AG20443 (cell line): ENCODE measurements at places on chromosomes 3 and 15.

DNA sequence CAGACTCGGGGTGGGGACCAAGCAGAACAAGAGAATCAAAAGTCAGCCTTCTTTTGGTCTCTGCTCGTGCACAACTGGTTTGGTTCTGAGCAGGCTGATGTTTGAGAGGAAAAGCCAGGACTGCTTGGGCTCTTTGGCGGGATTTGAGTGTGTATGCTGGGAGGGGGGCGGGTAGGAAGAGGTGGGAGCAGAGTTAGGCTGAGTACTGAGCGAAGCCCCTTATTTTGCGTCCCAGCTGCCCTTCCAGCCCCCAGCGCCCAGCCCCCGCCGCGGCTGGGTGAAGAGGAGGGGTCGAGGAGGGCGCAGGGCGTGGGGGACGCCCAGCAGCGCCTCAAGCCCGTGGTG, 153.5 kb upstream of the GOLIM4 start:
- peak; percentile 14 for DNase-seq

- DNase-seq = no peak
Measured at GRCh38 chr3:108346301-108347227, 50.2 kb downstream of the HHLA2 start.

DNA sequence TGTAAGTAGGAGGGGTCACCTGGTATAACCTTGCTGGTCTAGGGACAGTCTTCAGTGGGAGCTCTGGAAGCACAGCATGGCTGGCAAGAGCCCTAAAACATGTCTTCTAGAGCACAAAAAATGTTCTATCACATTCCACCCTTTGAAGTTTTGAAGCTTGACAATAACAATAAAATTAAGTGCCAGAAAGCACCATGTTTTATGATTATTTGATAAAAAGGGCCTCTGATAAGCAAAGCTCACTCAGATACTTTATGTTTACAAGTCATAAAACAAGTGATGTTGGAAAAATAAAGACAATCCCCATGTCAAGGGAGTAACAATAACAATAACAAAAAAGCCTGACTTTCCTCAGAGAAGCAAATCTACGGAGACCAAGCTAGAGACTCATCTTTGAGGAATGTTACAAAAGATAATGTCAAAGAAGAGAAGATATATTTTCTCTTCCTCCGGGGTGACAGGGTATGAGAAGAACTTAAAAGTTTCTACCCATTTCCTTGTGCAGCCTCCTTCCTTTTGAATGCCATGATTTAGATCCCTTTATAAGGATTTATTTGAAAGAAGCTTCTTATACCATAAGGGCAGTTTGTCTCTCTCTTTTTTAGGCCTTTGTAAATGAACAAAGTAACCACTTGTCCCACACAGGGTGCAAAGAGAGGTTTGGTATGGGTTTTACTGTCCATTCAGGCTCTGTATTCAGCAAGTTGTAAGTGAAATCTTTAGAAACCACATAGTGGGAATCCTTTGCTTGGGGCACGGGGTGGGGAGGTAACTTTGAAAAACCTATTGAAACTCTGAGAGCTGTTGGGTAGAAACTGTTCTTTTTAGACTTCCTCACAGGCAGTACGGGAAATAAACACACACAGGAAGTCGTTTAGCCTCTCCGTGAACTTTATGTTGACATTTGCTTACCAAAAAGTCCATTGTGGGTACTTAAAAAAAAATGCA, 109.6 kb upstream of the RBMS3 start:
- DNase-seq = peak; percentile 15

GRCh38 chr3:53748512-53749271, 97.5 kb downstream of the CHDH start:
- no peak for DNase-seq

DNA sequence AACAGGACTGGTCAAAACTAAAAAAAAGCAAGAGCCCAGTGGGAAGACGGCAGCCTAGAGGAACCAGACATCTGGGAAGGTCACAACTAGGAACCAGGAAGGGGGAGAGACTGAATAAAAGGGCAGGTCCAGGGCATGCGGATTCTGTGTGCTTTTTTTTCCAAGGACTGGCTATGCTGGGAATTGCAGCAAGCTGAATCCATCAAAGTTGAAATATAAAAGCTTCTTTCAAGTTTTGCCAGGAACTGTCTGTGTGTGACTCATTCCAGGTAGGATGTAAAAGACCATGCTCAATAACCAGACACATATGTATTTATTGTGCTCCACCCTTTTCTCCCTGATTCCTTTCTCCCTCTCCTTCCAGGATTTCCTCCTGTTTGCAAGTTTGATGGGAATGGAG, 47.9 kb upstream of the CCDC80 start:
- no peak for DNase-seq

- DNase-seq = peak; percentile 67
Measured at GRCh38 chr3:140128631-140129030, 193.6 kb downstream of the CLSTN2 start.

- peak; percentile 32 for DNase-seq
Measured at GRCh38 chr3:28286595-28286994, 45.2 kb downstream of the CMC1 start.

GRCh38 chr3:123781138-123781537, 103.0 kb downstream of the MYLK start:
- no peak for DNase-seq

- DNase-seq = peak; percentile 93
Measured at GRCh38 chr3:185900228-185900627, 37.6 kb downstream of the TRA2B start.

- DNase-seq = no peak
Measured at GRCh38 chr15:66692391-66692790, 9.6 kb upstream of the SMAD6 start.

DNA sequence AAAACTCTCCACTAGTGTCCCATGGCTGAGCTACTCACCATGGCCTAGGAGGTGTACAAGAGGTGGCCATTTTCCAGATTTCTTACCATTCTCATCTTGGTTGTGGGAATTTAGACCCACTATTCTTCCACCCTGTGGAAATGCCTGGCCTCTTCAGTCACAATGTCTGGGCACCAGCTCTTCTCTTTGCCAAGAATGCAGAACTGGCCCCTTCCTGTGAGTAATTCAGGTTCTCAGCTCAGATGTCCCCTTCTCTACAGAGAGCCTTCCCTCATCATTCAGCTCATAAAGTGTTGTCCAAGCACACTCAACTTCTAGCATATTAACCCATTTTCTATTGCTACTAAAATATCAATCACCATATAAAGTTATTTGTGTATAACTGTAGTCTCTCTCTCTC, 575.5 kb upstream of the KCNMB2 start:
- DNase-seq = no peak

GRCh38 chr3:175916191-175916934, 1057.2 kb downstream of the NAALADL2 start:
- peak; percentile 27 for DNase-seq

GRCh38 chr15:85693277-85693676, 101.4 kb downstream of the KLHL25 start:
- no peak for DNase-seq

DNA sequence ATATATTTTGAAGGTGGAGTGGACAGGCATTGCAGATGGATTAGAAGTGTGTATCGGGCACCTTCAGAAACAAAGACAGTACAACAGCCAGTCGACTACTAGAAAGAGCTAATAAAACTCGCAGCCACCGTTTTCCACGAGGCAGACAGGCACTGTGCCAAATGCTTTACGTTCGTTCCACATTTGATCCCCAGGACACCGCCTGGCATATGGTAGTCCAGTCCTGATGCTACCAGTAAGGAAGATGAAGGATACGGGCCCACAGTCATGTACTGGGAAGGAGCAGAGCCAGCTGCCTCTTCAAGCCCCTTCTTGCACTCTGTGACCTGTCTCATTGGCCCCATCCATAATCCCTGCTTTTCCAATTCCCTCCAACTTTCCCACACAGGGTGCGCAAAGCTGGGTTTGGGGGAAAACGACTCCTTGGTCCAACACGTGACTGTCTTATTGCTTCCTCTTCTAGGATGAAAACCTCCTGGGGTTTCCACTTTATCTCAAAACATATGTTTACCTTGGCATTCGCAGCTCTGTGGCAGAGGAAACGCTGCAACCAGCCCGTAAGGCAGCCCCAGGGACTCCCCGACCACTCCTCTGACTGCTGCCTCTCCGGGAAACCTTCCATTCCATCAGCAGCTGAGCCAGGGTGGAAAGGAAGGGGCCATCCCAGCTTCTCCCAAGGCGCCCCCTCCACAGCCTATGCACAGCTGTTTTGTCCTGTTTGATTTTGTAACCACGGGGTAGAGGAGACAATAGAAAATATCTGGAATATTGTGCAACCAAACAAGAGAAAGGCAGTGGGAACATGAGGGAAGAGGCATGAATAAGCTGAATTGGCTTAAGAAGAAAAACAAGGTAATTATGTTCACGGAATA, 107.4 kb downstream of the ADAMTS17 start:
- no peak for DNase-seq

GRCh38 chr3:194675081-194675640, 3.2 kb upstream of the LSG1 start:
- no peak for DNase-seq

DNA sequence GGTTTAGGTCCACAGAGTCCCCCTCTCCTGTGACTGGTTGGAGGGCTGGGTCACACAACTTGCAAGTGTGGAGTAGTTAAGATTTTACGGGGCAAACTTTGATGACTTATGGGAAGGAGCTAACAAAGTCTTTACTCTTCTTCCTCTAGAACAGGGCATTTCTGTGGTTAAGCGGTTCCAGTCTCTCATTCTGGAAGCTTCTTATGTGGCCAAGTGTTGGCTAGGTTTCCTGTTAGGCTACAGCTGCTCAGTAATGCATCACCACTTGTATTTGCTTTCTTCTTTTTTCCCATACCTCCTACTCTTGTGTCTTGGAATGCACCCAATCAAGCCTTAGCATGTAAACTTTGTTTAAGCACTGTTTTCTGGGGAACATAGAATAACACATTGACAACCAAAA, 100.6 kb upstream of the PLAAT1 start:
- DNase-seq = no peak

- DNase-seq = no peak
Measured at GRCh38 chr15:51038162-51038973, 56.3 kb downstream of the TNFAIP8L3 start.

- DNase-seq = peak; percentile 88
Measured at GRCh38 chr3:194577986-194578905, 55.0 kb downstream of the TMEM44 start.

DNA sequence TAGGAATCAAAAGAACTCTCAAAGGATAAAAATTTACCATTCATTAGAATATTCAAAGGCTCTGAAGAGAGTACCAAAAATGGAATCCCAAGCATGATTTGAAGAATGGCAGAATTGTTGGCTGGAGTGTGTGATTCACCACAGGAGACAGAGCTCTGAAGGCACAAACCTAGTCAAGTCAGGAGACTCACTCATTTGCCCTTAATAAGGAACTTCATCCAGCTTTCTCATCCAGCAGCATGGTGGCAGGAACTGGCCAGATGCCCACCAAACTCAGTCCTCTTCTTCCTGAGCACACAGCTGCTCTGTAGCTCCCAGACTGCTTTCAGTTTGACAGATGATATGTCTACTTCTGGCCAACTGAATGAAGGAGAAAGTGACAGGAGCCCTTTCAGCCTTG, 16.5 kb upstream of the HEG1 start:
- DNase-seq = peak; percentile 54

DNA sequence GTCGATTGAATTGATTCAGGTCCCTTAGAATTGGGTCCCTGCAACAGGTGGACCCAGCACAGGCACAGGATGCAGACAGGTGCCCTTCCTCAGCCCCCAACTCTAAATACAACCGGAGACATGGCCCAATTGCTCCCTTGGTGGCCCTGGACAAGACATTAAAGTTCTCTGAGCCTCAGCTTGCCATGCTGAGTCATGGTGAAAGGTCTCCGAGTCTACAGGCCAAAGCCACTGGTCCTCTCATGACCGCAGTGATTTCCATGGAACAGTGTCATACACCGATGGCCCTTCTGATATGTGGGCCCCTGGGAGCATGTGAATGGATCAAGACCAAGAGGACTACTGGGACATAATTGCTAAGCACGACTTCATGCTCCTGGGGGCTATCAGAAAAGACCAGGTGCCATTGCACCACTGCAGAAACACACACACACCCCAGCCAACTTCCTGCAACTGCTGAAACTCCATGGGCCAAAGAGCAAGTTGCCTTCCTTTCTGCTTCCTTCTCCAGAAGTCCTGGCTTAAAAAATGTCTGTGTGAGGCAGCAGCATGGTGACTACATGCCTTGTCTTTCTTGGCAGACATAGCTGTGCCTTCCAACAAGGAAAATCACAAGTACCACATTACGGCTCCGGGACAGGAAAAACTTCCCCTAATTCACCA, 38.8 kb downstream of the TBC1D2B start:
- no peak for DNase-seq

DNA sequence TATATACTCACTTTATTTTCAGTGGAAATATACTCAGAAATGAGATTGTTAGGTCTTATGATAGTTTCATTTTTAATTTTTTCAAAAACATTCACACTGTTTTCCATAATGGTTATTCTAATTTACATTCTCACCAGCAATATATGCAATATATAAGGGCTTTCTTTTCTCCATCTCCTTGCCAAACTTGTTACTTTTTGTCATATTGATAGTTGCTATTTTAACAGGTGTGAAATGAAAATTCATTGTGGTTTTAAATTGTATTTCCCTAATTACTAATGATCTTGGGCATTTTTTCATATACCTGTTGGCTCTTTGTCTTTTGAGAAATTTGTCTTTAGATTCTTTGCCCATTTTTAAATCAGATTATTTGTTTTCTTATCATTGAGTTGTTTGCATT, 325.2 kb downstream of the DIPK2A start:
- no peak for DNase-seq

GRCh38 chr3:195227871-195228270, 43.1 kb downstream of the XXYLT1 start:
- DNase-seq = no peak
